ENCODE measurements at places on chromosomes 12 and 14. TPM values are rescaled to one million over a fixed set of nuclear protein-coding genes. Genes with fewer than 3 reads are reported as not detected.

GRCh38 chr12:53999559-54000115, 324 bp upstream of the HOXC9 start:
- DNase-seq = no peak

DNA sequence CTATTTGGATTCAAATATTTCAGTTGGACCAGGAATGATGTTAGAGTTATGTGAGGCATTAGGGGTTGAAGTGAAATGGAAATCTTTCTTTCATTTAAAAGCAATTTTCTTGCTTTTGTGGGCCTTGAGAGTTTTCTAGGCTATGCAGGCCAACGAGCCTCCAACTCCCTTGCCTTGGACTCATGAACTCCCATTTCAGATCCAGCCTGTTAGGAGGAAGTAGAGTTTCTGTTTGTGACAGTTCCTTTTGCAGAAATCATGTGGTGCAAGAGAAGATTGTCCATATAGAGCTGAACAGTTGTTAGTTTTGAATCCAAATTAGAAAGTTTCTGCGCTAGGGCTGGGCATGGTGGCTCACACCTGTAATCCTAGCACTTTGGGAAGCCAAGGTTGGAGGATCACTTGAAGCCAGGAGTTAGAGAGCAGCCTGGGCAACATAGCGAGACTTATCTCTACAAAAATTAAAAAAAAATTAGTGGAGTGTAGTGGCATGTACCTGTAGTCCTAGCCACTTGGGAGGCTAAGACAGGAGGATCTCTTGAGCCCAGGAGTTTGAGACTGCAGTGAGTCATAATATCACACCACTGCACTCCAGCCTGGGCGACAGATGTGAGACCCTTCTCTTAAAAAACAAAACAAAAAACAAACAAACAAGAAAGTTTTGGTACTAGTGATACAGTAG, 47.3 kb upstream of the MED13L start:
- no peak for DNase-seq

DNA sequence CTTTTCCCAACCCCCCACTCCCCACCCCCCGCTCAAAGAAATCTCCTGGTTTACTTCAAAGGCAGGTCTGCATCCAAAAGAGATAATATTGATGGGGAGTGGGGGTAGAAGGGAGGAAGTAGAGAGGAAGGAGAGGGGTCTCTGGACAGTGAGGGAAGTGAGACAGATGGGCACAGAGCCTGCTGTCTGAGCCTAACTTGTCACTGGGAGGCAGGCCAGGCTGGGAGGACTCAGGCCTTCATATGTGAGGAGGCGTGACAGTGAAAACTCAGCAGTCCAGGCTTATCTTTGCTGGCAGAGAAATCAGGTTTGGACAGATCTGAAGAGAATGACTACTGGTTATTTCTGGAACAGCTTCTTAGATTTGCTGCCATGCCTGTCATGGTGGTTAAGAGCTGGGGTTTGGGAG, 192.3 kb downstream of the NUAK1 start:
- no peak for DNase-seq

DLGAP5 gene
- polyA plus RNA-seq = 0.72 TPM

DNA sequence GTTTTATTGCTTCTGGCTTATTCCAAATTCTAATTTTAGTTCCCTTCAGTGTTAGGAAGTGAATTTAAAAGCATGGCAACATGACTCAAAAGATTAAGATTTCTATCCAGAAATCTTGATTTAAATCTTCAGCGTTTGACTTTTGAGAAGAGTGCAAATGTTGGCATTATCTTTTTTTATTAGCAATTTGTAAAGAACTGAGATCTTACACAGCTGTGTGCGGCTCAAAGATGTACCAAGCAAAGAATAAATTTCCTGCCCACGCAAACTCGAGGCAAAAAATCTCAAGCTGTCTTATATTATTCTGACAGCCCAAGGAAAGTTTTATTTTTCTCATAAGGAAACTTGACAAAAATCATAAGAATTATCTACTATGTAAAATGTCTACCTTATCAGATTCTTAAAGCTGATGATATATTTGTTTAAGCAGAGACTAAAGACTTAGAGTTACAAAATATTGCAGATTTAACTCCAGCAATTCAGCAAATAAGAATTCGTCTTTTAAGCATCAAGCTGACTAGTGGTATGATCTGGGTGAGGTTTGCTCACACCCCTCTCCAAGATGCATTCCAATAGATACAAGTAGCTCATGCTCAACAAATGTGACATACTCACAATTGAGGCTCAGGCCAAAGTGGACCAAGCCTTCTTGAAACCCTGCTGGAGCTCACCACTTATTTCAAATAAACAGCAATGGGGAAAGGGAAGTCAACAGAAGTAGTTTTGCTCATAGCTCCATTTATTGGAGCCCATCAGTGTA, 47.4 kb upstream of the POC1B start:
- DNase-seq = no peak

DNA sequence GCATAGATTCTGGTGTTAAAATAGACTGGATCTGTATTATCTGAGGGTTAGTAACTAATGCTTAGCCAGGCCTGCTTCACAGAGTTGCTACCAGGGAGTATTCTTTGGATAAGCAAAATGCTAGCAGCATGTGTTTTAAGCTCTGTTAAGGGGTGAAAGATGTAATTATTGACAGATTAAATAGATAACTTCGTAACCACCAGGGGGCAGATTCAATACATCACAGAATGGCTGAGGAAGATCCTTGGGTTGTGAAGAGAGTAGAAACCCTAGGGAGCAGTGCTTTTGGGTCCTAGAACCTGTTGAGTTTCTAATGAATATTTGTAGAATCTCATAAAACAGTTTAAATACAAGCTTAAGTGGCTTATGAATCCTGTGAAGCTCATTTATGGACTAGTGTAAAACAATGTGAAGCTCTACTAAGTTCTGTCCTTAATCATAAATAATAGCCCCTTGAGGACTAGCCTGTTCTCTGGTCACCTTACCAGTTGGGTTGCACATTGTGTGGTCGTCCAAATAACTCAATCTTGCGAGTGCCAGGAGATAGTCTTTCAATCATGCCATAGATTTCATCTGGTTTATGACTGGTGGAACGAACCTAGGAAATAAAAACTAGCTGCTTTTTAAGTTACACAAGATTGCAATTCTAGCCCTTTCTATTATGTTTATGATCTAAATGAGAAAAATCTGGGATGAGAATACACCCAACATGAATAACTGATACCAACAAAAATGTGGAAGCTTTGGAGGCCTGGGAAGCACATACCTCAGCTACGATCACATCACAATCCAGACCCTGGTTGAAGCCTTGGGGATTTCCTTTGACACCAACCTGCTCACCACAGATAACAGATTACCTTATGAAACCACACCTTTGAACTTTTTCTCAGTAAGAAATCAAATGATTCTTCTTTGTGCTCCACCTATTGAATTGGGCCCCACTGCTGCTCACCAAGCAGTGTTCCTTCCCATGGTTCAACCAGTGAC, 12.3 kb downstream of the METTL3 start:
- DNase-seq = peak; percentile 26

GRCh38 chr14:55600784-55601561, 21.0 kb downstream of the KTN1 start:
- no peak for DNase-seq

- no peak for DNase-seq
These were observed 48.9 kb upstream of the PPP1CC start for GRCh38 chr12:110791589-110791988.

- DNase-seq = no peak
These were observed 7.8 kb upstream of the CD163L1 start for GRCh38 chr12:7451756-7452155.

IFNG-AS1 gene
- 5.8 TPM for polyA plus RNA-seq
